ENCODE measurements at places on chromosomes 16 and 17.

GRCh38 chr17:65855245-65855644, 293.8 kb upstream of the AXIN2 start:
- no peaks in the 10 kb centered on the region for H3K27me3 ChIP-seq
- no peak for DNase-seq
- no peak overlapping the region for H3K27ac ChIP-seq
- no peaks in the 10 kb centered on the region for H3K4me1 ChIP-seq
- no peaks in the 10 kb centered on the region for H3K36me3 ChIP-seq
- H3K4me3 ChIP-seq, result no peak overlapping the region

DNA sequence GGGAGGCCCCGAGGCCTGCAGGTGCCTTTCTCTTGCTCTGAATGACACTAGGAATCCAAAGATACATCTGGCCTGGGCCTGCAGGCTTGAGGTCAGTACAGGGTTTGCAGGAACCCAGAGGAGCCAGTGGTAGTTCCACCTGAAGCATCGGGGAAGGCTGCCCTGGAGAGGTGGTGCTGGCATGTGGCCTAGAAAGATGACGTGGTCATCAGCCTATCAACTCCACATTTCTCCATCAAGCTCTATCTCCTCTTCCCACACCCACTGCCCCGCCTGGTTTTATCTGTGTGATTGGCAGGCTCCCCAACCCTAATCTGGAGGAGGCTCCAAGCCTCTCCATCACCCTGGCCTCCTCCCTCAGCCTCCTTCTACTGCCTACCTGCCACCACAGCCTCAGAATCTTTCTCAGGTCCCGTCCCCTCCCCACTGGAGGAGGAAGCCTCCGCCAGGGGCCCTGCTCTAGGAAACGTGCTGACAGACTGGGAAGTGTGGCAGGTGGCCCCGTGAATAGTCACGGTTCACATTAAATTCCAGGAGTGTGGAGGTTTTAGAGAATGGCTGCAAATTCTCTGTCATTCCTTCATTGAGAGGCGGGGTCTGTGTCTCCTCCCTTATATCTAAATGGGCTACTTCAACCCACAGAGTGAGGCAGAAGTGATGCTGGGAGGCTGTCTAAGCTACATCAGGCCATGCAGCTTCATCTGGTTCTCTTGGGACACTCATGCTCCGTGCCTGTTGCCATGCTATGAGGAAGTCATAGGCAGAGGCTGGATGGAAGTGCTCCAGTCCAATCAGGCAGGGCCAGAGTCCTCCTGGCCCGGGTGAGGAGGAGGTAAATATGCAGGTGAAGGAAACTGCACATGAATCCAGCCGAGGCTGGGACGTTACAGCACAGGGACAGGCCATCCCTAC, 11.4 kb upstream of the MAP2K3 start:
- H3K27me3 ChIP-seq, result no peaks in the 10 kb centered on the region
- no peak overlapping the region for H3K4me3 ChIP-seq
- H3K36me3 ChIP-seq, result no peaks in the 10 kb centered on the region
- H3K4me1 ChIP-seq, result no peaks in the 10 kb centered on the region
- DNase-seq, result no peak

- no peak for DNase-seq
- H3K4me3 ChIP-seq, result no peak overlapping the region
- H3K27ac ChIP-seq, result no peak overlapping the region
- H3K27me3 ChIP-seq, result no peaks in the 10 kb centered on the region
- H3K36me3 ChIP-seq, result no peaks in the 10 kb centered on the region
These were observed 170.8 kb upstream of the FAM20A start for GRCh38 chr17:68771867-68772515.

GRCh38 chr17:8867361-8867981, at the start of gene PIK3R6:
TSS of gene PIK3R6 (minus strand) at chr17:8867674. CDS start at chr17:8849794, 17,880 bp downstream.
- no peaks in the 10 kb centered on the region for H3K4me1 ChIP-seq
- H3K27me3 ChIP-seq, result no peaks in the 10 kb centered on the region
- no peak within 1 kb of the TSS for H3K4me3 ChIP-seq
- no peaks in the 10 kb centered on the region for H3K36me3 ChIP-seq
- no peak within 1 kb of the TSS for H3K27ac ChIP-seq

GRCh38 chr17:27533874-27534815, 77.9 kb downstream of the KSR1 start:
- no peak overlapping the region for H3K4me3 ChIP-seq
- no peak for DNase-seq
- no peaks in the 10 kb centered on the region for H3K27me3 ChIP-seq
- peaks cover 16% of the 10 kb centered on the region for H3K4me1 ChIP-seq

GRCh38 chr17:78746263-78746948, 35.7 kb downstream of the CYTH1 start:
- DNase-seq, result no peak
- no peaks in the 10 kb centered on the region for H3K36me3 ChIP-seq
- no peak overlapping the region for H3K27ac ChIP-seq
- H3K27me3 ChIP-seq, result no peaks in the 10 kb centered on the region
- peaks cover 4% of the 10 kb centered on the region for H3K4me1 ChIP-seq
- H3K4me3 ChIP-seq, result no peak overlapping the region

- no peaks in the 10 kb centered on the region for H3K27me3 ChIP-seq
- H3K27ac ChIP-seq, result peak overlapping the region; percentile 91
- peak overlapping the region; percentile 56 for H3K4me3 ChIP-seq
- H3K36me3 ChIP-seq, result no peaks in the 10 kb centered on the region
- no peak for DNase-seq
These were observed 28.6 kb upstream of the ITGA3 start for GRCh38 chr17:50027172-50027880.

DNA sequence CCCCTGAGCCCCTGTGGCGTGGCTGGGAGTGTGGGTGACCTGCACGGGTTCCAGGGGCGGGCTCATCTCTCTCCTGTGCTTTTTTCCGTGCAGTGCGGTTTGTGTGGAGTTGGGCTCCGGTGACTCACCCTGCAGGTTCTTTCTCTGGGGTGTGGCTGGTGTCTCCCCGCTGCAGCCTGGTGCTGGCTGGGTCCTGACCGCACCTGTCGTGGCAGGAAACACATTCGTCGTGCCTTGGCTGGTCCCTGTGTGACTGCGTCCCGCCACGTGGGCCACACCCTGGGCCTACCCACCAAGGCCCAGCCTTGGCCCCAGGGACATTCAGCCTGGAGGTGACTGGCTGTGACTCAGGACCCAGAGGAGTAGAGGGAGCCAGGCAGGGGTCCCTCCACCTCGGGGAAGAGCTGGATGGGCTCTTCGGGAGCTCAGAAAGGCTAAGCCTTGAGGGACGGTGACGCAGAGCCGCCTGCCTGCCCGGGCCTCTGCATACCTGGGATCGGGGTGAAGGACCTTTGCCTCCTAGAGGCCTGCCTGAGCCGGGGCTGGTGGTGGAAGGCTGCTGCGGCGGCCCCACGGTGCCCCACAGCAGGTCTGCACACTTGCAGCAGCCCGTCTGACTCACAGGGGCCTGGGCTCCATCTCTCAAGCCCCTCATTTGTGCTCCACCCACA, 7.8 kb downstream of the TRAF7 start:
- H3K4me1 ChIP-seq, result peaks cover 18% of the 10 kb centered on the region
- peaks cover 3% of the 10 kb centered on the region for H3K36me3 ChIP-seq
- no peak overlapping the region for H3K4me3 ChIP-seq
- H3K27me3 ChIP-seq, result no peaks in the 10 kb centered on the region
- no peak overlapping the region for H3K27ac ChIP-seq

DNA sequence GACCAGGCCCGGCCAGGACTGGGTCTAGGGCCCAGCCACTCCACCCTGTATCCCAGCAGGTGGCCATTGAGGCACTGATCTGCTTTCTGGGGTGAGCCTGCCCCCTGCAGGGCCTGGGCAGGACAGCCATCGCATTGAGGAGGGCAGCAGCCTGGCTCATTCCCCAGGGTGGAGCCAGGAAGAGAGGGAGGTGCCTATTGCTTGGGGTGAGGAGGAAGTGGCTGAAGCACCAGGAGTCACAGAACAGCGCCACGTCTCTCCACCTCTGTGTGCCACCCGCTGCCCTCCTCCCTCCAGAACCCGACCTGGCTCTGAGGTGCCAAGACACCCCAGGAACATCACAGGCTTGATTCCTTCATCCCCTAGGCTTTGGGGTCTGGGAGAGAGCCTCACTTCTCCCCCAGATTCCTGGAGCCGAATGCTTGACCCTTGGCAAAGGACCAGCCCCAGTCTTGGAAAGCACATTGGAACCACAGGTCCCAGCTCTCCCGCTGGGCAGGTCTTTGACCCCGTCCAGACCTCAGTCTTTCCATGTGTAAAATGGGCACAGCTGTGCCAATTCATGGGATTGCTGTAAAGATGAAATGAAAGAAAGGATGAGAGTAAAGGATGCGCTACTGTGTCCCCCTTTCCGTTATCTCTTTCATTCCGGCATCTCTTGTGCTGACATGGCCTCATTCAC, 7.2 kb upstream of the KRT36 start:
- peak overlapping the region; percentile 78 for H3K27ac ChIP-seq
- H3K27me3 ChIP-seq, result no peaks in the 10 kb centered on the region
- no peak overlapping the region for H3K4me3 ChIP-seq

DNA sequence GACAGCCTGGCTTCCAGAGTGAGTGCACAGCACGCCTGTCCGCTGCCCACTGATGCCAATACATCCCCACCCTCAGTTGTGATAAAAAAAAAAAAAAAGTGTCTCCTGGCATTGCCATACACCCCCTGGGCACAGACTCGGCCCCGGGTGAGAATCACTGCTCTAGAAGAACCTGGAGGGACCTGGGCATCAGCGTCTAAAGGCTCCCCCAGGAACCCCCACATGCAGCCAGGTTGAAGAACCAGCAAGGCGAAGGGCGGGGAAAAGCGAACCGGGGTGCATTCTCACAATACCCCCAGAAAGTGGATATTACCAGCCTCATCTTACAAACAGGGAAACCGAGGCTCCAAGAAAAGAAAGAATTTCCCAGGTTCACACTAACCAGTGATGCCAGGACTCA, 27.7 kb downstream of the TBC1D16 start:
- no peaks in the 10 kb centered on the region for H3K36me3 ChIP-seq
- DNase-seq, result no peak
- H3K4me3 ChIP-seq, result no peak overlapping the region

DNA sequence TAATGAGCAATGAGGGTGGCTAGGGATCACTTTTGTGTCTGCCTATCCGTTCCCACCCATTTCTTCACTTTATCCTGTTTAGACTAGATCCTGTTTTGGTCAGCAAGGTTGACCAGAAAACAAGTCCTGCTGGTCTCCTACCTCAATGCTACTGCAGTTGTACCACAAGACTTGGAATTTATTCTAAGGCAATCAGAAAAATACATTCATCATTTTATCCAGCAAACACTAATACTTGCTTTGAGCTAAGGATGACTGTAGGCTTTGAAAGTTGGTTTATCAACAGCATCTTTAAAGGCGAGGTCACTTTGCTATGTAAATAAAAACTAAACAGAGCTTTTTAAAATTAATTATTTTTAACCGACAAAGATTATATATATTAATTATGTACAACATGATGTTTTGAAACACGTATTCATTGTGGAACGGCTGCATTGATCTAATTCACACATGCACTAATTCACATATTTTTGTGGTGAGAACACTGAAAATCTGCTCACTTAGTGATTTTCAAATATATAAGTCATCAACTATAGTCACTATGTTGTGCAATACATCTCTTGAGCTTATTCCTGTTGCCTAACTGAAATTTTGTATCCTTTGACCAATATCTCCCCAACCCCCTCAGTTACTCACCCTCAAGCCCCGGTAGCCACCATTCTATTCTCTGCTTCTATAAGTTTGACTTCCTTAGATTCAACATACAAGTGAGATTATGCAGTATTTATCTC, 125.9 kb upstream of the HS3ST3A1 start:
- no peaks in the 10 kb centered on the region for H3K36me3 ChIP-seq
- no peak overlapping the region for H3K4me3 ChIP-seq
- H3K27ac ChIP-seq, result no peak overlapping the region

GRCh38 chr16:16021988-16022682, 72.7 kb downstream of the ABCC1 start:
- H3K36me3 ChIP-seq, result no peaks in the 10 kb centered on the region
- peak overlapping the region; percentile 95 for H3K27ac ChIP-seq
- peak; percentile 96 for DNase-seq
- peaks cover 88% of the 10 kb centered on the region for H3K4me1 ChIP-seq

DNA sequence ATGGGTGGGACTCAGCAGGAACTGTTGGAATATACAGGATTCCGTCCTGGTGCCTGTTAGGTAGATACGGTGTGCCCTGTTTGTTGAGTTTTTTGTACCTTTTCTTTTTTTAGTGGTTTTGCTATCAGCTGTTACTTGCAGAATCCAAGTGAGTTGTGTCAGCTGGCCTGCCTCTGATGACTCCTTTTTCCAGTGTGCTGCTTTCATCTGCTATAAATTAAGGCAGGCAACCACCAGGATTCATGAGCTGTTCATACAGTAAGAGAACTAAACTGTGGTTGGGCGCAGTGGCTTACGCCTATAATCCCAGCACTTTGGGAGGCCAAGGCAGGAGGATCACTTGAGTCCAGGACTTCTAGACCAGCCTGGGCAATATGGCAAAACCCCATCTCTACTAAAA, 79.9 kb downstream of the WNT3 start:
- H3K27ac ChIP-seq, result no peak overlapping the region
- no peak overlapping the region for H3K4me3 ChIP-seq
- DNase-seq, result no peak
- no peaks in the 10 kb centered on the region for H3K36me3 ChIP-seq

GRCh38 chr17:50690887-50691549, 16.7 kb downstream of the ANKRD40 start:
- no peak for DNase-seq
- peak overlapping the region; percentile 29 for H3K27ac ChIP-seq
- peaks cover 80% of the 10 kb centered on the region for H3K4me1 ChIP-seq
- H3K36me3 ChIP-seq, result peaks cover 8% of the 10 kb centered on the region
- no peaks in the 10 kb centered on the region for H3K27me3 ChIP-seq
- H3K4me3 ChIP-seq, result no peak overlapping the region

DNA sequence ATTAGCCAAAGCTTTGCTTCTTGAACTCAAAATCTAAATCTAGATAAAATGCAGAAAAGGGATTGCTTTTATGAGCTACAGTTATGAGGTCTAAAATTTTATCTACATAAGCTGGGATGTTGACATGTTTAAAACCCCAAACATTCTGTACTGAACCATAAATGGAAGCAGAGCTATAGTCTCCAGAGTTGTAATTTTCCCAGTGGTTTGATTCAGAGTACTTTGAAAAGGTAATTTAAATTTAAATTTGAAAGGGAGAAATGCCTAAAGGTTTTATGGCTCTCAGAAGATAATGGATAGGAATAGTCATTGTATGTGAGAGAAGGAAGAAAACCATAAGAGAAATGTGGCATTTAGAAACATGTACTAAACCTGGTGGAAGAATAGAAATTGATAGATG, 163.2 kb downstream of the PPM1E start:
- no peak overlapping the region for H3K27ac ChIP-seq
- no peaks in the 10 kb centered on the region for H3K36me3 ChIP-seq
- H3K27me3 ChIP-seq, result no peaks in the 10 kb centered on the region
- H3K4me3 ChIP-seq, result no peak overlapping the region
- no peak for DNase-seq

Measured in Panc1 (cell line).